ENCODE measurements at places on chromosomes 4 and X.

DNA sequence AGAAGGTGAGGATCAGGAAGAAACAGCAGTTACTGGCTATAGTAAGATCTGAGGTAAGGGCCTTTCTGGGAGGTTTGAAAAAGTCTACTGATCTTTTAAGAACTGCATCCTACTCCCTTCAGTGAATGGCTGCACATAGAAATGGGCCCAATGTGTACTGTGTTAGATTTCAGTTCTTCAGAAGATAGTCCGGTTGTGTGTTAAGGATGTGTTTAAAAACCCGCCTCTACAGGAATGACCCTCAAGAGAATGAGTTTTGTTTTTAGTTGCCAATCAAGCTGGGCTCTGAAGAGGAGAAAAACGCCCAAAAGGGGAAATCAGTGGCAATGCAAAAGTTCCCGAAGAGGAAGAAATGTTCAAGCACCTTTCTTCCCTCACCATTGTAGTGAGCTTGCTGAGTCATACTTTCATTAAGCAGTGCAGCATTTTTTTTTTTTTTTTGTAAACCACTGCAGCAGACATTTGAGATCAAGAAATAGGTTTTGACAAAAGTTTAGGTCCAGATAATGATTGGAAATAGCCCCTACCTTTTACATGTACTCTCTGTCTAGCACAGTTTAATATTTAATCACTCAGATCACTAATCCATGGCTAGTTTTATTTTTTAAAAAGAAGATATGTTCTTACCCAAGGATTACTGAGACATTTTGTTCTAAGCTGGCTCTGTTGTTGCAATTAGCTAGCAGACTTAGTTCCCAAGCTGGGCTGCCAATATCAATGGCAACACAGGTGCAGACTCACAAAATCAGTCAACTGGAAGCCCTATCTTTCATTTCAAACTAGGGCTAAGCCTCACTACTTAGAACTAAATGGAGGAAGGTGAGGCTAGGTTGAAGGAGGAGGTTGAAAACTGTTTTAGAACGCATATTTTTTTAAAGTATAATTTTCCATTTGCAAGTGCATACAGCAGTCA, 7.0 kb upstream of the TRPC5OS start:
- no peak for DNase-seq

DNA sequence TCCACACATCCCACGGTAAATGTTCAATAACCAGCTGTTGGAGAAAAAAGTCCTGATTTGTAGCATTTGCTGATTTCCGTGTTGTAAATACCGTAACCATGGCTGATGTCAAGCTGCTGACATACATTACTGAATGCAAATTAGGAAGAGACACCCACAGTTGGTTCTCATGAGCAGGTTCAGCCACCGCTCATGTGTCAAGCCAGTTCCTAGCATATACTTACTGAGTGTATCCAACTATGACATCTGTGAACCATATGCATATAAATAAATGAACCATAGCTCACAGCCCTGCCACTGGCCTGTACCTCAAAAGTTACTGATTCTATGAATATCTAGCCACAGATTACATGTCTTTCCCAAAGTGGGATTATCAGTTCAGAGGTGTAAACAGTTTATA, 29.5 kb downstream of the FHDC1 start:
- DNase-seq, result no peak

GRCh38 chr4:6773616-6774540, 8.6 kb upstream of the KIAA0232 start:
- DNase-seq, result no peak

DNA sequence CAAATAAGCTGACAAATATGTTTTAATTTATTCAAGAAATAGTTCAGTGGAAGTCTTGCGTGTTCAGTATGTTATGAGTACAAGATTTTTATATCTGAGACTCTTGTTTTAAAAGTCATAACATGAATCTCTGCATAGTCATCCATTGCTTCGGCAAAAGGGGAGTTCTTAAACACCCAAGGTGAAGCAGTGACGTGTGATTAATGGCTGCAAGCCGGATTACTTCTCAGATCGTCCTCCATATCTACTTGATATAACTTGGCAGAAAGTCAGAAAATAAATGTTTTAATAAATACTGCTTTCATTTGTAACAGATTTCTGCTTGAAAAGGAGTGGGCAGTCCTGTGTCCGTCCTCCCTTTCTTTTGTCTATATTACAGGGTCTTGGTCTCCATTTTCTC, 64.6 kb upstream of the IL15 start:
- DNase-seq, result no peak

Data from activated gamma-delta T cell (primary cell).